ENCODE measurements at places on chromosomes 5 and 9.

DNA sequence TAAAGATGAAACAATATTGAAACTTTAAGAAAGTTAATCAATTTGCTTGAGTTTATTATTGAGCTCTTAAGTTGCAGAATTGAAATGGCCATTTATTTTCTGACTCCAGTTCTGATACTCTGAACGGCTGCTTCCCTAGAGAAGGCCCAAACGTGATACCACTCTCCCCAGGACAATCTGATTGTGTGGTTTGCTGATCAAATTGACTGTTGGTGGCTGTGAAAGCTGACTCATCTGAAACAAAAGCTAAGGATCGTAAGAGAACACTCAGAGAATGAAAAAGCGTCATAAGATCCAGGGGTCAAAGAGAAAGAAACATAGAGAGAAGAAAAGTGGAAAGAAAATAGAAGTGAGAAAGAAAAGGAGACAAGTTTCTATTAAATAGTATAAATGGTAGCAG is 147.2 kb downstream of the IZUMO3 start:
- DNase-seq, result no peak

DNA sequence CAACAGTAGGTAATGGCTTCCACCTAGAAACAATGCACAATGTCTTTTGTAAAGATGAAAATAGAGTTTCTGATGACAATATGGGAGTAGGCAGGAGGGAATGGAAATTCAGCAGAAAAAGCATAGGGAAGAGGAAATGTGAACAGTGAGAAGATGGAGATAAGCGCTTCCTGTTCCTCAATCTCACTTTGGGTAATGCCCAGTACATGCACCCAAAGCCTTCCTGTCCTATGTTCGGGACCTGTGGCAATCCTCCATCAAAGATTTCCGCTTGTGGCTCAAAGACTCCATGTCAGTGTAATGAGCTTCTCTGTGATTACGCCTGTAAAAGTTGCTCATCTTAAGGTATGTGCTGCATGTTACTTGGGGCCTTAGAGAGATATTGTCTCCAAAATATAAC is 2.7 kb downstream of the UGT3A1 start:
- no peak for DNase-seq

DNA sequence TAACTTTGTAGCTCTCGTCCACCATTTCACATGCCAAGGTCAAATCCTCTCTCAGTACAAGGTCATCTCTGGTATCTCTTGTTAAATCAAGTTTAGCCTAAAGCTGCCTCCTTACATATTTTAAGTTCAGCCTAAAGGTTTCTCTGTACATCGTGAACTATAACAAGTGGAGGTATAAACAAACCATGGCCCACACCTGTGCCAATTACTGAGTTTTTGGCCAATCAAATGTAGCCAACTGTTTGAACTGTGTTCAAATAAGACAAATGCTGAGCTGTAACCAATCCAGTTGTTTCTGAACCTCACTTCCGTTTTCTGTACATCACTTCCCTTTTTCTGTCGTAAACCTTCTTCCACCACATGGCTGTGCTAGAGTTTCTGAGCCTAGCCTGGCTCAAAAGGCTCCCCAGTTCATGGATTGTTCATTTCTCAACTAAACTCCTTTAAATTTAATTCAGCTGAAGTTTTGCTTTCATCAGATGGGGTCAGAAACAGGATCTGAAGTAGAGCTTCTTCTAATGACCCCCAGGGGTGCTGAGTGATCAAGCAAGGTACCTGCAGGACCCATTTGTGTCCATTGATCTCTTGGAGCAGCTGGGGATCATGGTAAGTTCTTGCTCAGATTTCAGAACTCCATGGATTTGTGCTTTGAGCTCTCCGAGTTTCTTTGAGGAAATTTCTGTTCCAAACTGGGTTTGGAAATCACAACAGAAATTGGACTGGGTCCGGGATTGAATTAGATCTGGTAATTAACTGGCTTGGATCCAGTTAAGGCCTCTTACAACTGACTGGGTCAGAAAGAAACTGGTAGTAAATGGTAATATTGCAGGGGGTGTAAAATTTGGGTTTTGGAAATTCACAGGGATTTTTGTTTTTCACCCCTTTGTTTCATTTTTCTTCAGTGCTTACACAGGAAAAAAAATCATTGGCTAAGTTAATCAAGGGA is 11.0 kb upstream of the NANS start:
- DNase-seq, result no peak

DNA sequence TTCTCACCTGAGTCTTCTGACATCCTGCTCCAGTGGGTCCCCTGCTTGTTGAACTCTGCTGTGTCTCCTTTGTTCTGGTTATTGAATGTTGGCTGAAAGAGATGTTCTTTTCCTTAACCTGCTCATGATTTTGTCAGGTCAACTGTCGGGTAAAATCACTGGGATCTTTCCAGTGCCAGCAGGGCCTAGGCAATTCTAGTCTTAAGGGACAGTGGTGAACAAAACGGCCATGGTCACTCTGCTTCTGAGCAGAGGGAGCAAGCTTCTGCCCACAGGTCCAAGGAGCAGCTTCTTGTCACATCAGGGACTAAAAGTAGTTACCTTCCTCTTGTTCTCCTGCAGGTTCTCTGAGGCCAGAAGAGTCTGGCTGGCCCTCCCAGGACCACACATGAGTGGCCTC is 65.6 kb downstream of the SEC61B start:
- DNase-seq, result no peak

GRCh38 chr9:114851306-114851705 is 45.5 kb upstream of the TNFSF15 start:
- no peak for DNase-seq

DNA sequence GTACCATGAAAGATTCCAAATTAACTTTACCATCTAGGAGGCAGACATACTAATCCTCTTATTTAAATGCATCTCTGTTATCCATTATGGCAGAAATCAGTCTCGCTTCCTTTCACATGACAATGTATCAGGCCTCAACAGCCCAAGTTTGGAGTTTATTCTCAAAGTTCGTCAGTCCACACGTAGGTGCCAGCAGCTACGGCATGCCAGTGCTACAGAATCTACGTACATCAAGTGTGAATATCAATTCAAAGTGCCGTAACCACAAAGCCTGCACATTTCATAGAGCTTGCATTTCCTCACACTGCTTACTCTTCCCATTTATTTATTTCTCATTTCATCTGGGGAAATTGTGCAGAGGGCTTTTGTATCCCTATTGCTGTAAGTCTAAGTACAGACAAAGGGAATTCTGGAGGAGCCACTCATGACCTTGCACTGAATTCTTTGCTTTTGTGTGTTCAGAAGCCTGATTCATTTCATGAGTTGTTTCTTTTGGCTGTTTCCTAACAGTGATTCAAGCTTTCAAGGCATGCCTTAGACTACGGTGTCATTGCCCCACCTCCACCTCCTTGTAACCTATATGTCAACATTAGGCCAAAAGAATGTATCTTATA is 10.0 kb downstream of the ENC1 start:
- DNase-seq, result no peak

DNA sequence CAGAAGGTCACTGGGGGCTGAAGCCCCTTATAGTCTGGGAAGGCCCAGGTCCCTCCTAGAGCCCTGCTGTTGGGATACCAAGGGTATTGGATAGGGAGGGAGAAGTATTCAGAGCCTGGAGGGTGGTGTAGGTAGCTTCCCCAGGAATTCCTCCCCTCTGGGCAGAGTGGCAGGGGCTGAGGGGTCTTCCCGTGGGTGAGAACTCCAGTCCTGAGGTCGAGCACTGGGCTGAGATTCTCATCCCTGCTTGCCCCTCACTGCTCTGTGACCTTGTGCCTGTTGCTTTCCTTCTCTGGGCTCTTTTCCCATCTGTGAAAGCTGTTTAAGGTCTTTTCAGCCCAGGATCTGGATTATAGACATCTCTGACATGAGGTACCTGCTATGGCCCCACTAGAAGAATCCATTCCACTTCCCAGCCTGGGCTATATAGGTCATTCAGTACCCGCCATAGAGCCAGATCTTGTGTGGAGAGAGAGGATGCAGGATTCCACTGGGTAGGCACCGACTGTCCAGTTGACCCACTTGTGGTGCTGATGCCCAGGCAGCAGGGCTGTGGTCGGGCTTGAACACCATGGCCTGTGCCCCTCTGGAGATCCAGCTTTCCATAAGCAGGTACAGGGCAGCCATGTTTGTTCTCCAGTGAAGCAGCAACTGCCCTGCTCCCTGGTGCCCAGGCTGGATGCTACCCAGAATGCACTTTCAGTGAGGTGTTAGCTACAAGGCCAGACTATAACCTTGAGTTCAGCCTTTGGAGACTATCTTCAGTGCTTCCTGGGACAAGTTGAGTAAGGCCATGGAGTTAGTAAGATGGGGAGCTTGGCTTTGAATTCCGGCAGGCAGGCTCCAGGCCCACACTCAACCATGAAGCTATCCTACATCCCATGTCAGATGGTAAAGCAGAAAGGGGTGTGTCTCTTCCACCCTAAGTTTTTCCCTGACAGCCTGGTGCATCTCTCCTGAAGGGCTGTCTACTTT is 60.1 kb downstream of the AMBP start:
- DNase-seq, result no peak

- DNase-seq, result no peak
Observed at GRCh38 chr5:154893381-154893780, 35.0 kb downstream of the CNOT8 start.

- DNase-seq, result no peak
Observed at GRCh38 chr9:27377147-27377807, 80.3 kb upstream of the EQTN start.

GRCh38 chr9:2337131-2337530 is 284.5 kb upstream of the VLDLR start:
- no peak for DNase-seq

DNA sequence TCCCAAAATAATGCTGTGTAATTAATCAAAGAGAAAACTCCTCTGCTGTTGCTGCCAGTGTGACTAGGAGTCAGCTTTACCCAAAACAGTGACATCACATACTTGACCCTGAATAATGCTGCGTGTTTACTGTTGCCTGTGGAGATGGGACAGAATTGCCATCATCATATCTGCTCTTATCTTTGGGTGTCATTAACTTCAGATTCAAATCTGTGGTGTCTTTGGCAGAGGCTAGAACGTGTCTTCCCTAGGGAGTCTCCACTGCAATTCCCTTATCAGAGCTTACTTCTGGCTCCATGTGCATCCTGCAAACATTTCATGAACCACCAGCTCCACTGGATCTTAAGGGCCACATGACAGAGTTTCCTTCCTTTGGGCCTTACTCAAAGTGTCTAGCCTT is 88.9 kb upstream of the MRPS30 start:
- DNase-seq, result no peak

DNA sequence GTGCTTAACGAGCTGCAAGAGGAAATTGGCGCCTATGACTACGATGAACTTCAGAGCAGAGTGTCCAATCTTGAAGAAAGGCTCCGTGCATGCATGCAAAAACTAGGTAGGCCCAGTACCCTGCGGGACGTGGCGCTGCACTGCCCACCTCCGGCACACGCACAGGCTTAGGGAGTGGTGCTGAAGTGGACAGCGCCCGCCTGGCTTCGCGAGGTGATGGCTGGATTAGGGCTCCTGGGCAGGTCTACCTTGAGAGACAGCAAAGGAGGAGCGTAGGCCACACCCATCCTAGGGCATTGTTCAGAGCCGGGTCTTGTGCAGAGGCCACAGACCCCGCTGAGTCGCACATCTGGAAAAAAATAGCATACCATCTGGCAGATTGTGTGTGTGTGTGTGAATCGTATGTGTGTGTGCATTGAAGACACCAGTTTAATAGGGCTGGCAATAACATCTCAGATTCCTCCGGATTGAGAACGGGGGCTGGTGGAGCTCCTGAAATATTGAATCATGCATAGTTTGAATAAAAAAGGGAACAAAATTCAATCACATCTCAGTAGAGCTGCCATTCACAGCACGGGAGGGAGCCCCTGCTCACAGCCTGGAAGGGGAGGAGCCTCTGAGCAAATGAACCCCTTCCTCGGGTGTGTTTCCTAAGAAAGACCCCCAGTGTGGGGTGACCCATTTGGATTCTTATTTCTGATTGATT is 11.1 kb downstream of the OLFM1 start:
- no peak for DNase-seq

GRCh38 chr9:26262421-26263107 is 584.3 kb upstream of the TUSC1 start:
- no peak for DNase-seq

DNA sequence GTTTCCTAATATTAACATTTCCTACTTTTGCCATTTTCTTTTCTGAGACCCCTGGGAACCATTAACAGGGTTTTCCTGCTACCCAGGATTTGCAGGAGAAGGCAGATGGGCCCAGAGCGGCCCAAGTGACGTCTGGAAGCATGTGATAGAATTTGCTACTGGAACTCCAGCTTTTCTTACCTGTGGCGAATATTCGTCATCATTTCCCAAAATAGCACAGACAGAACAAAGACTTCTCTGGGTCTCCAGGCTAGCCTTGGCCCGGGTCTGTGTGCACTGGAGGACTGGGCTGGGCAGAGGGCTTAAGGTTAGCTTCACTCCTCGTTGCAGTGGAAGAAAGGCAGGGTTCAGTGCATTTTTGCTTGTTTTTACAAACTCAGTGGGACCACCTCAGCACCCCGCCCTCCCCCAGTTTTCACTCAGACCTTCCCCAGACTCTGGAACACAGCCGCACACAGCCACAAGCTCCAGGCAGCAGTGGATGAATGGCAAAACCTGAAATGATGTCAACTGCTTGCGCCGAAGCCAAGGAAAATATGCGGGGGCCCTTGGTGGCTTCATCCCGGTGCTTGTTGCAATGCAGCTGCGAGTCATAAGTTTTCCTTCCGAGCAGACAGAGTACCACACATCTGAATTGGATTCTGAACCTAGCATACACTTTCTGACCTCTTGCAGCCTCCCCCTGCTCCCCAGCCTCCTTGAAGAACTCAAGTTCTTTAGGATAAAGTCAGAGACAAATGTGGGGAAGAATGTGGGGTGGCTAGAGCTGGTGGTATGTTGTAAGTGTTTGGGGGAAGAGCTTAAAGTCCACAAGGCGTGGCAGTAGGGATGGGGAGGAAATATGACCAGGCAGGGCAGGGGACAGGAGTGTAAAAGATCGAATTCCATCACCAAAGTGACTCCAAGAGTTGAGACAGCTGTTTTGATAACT is 586.0 kb downstream of the CCDC171 start:
- DNase-seq, result no peak

DNA sequence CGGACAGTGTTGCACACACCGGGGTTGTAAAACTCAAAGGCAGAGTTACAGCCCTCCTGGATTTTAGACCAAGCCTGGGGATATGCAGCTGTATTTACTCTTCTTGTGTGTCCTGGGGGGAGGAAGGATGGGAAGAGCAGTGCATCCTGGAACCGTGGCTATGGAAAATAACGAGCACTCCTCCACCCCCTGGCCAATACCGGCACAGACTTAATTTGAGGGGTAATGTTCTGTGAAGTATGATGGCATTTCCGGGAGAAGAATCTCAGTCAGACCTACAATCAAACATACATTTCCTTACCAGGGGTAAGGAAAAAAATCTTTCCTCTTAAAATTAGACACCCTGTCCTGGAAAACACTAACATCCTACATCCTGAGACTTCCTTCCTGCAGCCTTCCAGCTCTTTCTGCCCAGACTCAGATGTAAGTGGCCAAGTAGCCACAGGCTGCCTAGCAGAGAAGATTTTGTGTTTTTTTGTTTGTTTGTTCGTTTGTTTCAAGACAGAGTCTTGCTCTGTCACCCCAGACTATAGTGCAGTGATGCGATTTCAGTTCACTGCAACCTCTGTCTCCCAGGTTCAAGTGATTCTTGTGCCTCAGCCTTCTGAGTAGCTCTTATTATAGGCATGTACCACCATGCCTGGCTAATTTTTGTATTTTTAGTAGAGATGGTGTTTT is 11.0 kb upstream of the ERMP1 start:
- DNase-seq, result peak; percentile 43

GRCh38 chr5:115194676-115195075 is 25.0 kb upstream of the TRIM36 start:
- DNase-seq, result no peak
